Stimulated activated CD4-positive, alpha-beta T cell treated with anti-CD3 and anti-CD28 coated beads, Interleukin-1b, Interleukin-23, amount 100 ng/mL, for 48 hours (primary cell): ENCODE measurements at places on chromosomes 11 and 22.

DNA sequence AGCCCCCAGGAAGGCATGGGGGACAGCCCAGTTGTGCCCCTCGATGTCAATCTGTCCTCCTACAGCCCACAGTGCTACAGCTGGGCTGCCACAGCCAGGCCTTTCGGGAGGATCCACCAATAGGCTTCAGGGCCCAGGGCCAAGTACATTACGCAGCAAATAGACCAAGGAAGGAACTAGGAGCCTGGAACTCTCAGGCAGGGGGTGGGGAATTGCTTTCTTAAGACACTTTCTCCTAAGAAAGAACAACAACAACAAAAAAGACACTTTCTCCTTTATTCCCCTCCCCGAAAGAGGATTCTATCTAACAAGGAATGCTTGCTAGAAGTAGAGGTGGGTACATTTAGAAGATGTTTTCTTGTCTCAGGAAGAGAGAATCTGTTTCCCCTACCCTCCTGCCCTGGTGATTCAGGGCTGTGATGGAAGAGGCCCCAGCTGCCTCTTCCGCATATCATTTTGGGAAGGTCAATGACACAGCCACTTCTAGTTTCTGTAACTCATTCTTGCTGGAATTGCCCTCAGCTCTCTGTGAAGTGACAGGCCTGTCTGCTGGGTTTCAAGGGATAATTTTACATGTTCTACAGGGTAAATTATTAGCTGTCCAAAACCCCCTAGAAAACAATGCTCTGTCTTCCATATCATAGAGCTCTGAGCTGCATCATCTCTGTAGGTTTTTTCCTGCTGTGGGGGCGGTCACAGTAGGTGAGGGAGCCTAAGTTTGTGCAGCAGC, 6.0 kb upstream of the MALAT1 start:
- DNase-seq, result peak; percentile 72

GRCh38 chr11:69939551-69940245, 120.5 kb upstream of the FGF3 start:
- DNase-seq, result no peak

- no peak for DNase-seq
These were observed 64.5 kb upstream of the NECTIN1 start for GRCh38 chr11:119793335-119793984.

GRCh38 chr11:103832762-103833161, 203.7 kb upstream of the DDI1 start:
- no peak for DNase-seq

DNA sequence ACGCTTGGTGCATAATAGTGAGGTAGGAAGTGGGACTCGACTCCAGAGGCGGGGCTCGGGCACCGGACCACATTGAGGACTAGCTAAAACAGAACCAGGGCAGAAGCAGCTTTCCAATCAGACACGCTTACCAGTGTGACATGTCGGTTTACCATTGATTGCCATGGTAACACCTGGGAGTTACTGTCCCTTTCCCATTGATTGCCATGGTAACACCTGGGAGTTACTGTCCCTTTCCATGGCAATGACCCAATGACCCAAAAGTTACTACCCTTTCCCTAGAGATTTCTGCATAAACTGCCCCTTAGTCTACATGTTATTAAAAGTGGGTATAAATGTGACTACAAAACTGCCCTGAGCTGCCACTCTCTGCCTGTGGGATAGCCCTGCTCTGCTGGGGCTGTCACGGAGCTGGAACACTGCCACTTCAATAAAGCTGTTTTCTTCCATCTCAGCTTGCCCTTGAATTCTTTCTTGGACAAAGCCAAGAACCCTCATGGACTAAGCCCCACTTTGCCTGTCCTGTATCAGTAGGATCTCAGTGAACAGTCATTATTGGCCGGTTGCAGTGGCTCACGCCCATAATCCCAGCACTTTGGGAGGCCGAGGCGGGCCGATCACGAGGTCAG, 77.4 kb upstream of the CRYBB3 start:
- no peak for DNase-seq

DNA sequence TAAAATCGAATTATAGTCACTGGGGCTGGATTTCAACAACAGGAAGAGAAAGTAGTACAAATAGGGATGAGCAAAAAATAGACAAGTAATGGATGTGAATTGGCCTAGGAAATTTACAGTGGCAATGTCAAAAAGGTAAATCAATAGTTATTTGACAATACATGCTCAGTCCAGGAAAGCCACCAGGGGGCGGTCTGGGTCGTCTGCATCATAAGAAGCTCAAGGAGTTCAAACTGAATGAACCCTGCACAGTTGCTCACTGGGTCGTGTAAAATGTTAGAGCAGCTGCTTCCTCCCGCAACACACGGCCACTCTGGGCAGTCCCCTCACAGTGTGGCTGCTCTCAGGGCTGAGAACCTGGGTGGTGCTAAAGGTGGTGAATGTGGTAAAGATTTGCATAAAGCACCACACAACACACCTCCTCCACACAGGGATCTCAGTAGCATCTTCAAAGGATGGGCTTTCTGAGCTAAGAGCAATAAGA, 85.9 kb downstream of the ZNF280B start:
- peak; percentile 70 for DNase-seq

- DNase-seq, result no peak
These were observed 49.3 kb downstream of the SCUBE1 start for GRCh38 chr22:43293655-43294392.

DNA sequence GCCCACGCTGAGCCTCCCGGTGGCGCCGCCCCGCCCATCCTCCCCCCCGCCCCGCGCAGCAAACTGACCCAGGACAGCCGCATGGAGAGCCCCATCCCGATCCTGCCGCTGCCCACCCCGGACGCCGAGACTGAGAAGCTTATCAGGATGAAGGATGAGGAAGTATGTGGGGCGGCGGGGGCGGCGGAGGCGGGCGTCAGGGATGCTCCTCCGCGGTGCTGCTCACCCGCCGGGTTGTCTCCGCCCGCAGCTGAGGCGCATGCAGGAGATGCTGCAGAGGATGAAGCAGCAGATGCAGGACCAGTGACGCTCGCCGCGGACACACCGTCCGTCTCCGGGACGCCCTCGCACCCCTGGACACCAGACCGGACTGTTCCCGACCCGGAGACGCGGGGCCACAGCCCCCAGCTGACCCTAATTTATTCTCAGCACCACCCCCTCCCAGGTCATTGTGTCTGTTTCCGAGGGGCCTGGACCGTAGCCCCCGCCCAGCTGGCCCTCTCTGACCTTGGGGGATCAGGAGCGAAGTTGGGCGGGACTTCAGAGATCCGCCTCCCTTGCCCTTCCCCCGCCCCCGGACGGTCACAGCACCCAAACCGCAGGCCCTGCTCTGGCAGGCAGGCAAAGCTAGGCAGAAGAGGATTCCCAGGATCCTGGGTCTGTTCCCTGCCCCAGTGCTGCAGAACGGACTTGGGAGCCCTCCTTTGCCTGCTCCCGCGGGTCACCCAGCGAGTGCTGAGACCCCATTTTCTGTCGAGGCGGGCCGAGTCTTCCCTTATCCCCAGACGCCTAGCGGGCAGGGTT, 959 bp upstream of the GP1BB start:
- DNase-seq, result no peak

- DNase-seq, result no peak
These were observed 2.3 kb downstream of the GATD1 start for GRCh38 chr11:774873-775592.

DNA sequence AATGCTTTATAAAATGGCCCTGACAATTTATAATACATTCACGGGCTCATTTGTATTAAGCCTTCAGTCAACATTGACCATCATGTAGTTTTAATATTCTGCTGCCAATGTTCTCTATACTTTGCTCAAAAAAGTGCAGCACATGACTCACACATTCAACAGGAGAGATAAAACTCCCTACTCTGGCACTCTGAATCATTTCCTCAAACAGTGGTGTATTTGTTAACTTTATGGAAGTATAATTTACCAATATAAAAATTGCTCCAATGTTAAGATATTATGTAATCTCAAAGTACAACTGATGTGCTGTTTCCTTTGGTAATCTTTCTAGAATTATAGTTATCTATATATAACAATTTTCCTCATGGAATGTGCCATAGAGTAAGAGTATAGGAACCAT, 39.9 kb downstream of the MAML2 start:
- DNase-seq, result no peak

- no peak for DNase-seq
These were observed 222.9 kb upstream of the ZC3H12C start for GRCh38 chr11:109870297-109870696.

DNA sequence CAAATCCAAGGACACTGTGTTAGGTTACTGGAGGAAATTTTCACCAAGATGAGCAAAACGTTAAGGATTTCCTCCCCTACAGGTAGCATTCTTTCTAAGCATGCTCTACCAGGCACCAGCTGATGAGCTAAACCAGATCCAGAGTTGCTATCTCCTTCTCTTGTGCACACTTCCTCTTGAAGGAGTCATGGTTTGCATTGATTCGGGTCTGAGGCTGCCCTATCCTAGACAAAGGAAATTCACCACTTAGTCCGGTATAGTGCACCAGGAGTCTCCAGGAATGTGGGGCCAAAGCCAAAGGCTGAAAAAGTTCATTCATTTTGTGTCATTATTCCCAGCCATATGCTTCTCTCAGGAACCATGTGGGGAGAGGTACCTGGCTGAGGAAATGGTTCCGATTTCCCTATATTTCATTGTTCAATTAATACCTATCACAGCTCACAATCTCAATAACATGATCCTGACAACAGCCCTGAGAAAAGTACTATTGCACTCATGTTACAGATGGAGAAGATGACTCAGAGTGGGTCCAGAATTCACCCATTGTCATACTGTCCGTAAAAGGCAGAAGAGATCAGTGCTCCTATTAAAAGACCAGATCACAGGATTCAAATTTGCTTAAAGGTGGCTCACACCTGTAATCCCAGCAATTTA, 39.1 kb downstream of the SLC35F2 start:
- no peak for DNase-seq
